ENCODE measurements at places on chromosomes 1 and 21. TPM values are rescaled to one million over a fixed set of nuclear protein-coding genes. Genes with fewer than 3 reads are reported as not detected.

GRCh38 chr1:53125623-53126360 lies 16.6 kb downstream of the SLC1A7 start:
- no peak for DNase-seq

DNA sequence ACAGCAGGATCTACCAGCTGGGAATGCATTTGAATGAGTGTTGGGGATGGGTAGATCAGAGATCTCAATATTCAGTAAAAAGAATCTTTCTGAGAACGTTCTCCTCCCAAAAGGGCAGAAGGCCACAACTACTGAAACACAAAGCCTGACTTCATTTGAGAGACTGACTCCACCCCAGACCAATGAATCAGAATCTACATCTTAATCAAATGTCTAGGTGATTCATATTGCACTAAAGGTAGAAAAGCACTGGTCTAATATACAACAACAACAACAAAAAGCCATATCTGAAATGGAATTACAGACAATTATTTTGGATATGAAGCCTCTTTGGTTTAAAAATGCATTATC lies 123.9 kb downstream of the SMYD3 start:
- no peak for DNase-seq

DNA sequence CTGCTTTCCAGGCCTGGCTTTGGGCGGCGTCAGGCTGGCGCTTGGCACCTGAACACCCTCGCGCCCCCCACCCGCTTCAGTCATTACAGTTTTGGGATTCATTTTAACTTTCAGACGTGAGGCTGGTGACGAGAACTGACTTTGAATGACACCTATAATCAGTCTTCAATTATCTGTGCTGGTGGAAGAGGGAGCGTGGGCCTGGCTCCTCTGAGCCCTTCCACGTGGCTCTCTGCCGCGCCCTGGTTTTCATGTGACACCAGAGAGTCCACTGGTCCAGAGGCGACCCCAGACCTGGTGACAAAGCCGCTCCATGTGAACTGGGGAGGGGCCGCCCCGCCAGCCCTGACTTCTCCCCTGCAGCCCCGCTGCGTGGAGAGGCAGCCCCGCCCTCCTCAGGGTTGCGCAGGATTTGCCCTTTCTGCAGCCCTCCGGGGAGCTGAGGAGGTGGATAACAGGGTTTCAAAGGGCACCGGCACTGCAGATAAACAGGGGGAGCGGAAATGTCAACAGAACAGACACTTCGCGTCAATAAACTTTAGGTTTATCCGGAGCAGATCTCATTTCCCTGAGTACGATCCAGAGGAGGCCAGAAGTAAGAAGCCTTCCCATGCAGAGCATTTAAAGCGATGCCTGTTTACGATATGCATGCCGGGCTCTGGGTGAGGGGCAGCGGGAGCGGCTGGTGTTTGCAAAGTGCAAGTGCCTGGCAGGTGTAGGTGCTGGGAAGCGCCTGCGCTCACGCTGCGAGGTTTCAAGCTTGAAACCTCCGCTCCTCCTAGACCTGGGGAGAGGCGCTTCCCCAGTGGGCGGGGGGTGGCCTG lies 56.4 kb downstream of the AJAP1 start:
- DNase-seq, result no peak

DNA sequence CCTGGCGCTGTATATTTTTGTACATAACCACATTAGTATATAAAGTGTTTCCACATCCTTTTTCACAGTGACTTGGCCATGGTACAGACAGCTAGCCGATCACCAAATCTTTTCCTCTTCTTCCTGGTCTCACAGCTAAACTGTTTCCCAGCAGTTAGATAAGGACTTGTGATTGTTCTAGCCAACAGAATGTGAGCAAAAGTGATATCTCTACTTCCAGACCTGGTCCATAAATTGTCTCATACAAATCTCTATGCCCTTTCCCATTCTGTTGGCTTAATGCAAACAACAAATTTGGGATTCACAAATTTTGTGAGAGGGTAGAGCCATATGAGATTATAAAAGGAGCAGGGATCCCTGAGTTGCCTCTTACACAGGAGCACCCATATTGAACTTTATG lies 19.5 kb downstream of the PAFAH2 start:
- no peak for DNase-seq

DNA sequence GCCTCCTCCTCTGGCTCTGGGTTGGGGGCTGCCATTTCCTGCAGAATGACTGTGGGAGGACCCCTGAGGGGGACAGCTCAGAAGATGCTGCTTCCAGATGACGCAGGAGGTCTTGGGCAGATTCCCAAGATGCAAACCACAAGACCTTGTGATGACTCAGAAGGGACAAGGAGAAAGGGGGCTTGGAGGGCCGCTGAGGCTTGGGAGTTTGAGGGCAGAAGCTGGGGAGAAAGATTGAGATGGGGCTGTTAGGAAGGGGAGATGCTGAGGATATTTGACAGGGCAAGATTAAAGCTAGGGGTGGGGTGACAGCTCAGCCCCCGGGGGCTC lies 7.5 kb downstream of the PTPRU start:
- no peak for DNase-seq

DNA sequence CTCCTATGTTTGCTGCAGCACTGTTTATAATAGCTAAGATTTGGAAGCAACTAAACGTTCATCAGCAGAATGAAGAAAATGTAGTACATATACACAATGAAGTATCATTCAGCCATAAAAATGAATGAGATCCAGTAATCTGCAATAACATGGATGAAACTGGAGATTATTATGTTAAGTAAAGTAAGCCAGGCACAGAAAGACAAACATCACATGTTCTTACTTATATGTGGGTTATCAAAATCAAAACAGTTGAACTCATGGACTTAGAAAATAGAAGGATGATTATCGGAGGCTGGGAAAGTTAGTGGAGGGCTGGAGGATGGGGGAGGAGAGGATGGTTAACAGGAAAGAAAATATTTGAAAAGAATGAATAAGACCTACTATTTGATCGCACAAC lies 1017.6 kb downstream of the KCNT2 start:
- DNase-seq, result no peak

DNA sequence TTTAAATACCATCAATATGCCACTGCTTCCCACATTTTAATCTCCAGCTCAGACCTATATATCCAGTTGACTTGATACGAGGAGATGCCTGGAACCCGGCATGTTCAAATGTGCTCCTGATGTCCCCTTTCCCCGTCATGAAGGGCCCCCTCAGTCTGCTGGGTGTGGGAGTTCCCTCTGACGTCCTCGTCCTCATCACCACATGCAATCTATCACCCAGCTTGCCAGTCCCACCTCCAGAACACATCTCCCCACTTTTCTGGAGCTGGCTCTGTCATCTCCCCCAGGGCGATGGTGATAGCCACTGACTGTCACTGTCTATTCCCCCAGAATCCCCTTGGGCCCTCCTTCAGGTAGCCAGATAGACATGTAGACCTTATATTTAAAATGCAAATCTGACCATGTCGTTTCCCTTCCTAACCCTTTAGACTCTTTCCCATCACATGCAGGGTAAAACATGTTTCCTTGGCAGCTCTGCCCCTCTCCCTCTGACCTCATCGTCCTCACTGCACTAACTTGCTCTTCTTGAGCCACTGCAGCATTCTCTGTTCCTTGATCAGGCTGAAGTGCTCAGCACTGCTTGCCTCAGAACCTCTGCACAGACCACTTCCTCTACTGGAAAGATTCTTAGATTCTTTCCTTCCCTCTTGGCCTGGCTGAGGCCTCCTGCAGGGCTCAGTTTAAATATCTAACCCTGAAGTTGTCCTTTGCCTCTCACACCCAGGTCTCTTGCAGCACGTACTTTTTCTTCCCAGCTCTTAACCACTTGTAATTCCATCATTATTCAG lies 7.4 kb downstream of the AZIN2 start:
- no peak for DNase-seq

DNA sequence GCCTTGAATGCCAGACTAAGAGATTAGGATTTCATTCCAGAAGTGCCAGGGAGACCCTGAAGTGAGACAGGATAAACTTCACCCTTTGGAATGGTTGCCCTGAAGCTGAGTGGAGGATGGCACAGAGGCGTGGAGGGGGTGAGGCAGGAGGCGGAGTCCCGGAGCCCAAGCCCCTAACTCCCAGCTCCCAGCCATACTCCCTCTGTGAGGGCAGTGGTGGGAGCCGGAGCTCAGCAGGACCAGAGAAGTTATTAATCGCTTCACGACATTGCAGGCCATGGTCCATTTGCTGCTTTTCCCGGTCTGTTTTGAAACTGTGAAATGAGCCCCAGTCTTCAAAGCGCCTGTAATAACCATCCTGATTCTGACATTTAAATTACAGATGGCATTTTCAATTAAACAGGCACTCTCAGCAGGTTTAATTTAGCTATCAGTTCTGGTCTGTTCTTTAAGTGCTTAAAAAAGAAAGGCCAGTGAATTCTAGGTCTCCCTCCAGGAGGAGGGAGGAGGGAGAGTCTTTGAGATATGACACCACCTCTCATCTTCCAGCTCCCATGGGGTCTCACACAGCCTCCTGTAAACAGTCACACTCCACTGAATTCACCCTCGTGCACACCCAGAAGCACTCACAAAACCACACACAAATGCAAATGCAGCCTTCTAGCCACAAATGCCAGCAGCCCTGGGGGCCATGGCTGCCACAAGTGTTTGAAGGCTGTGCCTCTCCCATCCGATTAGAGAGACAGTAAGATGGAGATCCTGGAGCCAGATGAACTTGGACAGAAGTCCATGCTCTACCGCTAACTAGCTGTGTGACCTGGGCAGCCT lies 19.6 kb downstream of the FBXO2 start:
- DNase-seq, result no peak

DNA sequence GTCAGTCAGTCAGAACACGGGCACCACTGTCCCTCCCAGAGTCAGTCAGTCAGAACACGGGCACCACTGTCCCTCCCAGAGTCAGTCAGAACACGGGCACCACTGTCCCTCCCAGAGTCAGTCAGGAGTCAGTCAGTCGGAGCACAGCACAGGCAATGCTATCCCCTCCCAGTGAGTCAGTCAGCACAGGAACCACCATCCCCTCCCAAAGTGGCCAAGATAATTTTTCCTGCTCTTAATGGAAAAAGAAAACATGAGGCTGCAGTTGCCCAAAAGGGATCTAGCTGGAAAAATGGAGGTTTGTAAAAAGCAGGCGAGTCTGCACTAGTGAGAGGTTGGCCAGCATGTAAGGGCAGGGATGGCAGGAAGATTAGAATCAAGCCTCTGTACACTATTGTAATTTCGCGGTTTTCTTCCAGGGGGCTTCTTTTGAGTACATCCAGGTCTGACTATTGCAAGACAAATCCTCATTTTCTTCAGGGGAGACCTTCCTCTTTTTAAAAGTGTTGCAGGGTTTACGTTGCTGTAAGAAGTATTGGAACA lies 213.8 kb downstream of the SIPA1L2 start:
- no peak for DNase-seq

DNA sequence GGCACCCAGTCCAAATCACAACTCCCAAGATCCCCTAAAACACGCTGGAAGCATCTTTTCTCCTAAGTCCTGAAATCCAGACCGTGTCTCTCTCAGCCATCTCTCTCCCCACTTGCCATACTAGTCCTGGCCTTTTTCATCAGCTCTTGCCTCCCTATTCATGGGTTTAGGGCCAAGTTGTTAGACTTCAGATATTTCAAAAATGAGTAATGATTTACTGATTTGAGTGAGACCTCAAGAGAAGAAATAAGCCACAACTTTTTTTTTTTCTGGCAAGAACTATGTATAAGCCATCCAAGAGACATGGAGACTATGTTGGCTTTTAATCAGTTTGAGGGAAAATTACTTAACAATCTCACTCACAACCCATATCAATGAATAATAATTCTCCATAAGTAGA lies 62.5 kb downstream of the TBX15 start:
- no peak for DNase-seq

DNA sequence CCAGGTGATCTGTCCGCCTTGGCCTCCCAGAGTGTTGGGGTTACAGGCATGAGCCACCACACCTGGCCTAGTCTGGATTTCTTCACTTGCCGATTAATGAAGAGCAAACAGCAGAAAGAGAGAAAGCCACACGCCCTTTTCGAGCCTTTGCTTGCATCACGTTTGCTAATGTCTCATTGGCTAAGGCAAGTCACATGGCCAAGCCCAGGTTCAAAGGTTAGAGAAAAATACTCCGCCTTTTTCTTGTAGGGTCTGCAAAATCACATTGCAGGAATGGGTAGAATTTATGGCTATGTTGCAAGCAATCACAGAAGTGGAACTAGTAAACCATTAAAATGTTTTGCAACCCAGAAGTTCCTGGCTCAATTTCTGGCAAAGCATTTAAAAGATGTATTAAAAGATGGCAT lies 26.8 kb upstream of the BACH1 start:
- DNase-seq, result no peak

- DNase-seq, result no peak
These were observed 217.8 kb downstream of the DAB1 start for GRCh38 chr1:57206038-57206437.

DNA sequence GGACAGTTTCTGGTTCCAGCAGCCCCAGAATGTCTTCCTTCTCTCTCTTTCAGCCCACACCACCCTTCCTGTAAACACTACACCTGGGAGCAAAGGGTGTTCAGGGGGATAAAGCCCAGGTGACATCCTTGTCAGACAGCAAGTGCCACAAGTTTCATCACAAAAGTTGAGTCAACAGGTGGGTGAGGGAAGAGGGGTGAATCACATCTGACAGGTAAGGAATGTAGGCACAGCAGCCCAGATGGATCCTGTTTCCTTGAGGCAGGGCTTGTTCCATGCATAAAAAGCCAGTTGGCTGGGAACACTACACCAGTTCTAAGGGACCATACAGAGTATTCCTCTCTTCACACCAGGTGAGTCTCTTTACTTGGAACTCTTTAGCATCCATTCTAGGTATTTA lies at the start of gene SPRR1B:
SPRR1B (plus strand) TSS at position 309 of the 400 bp plus-strand sequence. CDS start 1,143 bp downstream, outside the sequence.
- DNase-seq, result no peak

DNA sequence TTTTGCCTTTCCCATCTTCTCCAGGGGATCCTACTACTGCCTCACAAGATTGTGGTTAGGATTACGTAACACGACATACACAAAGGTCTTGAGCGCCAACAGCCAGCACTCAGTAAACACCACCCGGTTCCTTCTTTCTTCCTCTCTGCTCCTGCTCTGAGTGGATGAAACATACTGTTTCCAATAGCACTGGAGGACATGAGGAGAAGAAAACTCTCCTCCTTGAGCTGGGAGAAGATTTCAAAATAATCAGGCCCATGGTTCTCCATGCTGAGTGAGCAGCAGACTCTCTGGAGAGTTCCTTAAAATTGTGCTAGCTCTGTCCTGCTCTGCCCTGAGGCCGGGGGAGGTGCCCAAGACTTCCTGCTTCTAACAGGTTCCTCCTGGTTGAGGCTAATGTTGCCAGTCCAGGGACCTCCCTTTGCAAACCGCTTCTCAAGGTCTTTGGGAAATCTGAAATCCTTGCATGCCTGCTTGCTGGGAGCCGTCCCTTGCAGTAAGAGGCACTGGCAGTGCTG lies 29.4 kb upstream of the MX1 start:
- no peak for DNase-seq

- peak; percentile 96 for DNase-seq
These were observed at the start of gene NBPF1 for GRCh38 chr1:16613185-16614147. TSS of gene NBPF1 (minus strand) at chr1:16613564.

GRCh38 chr21:41980561-41980960 lies 26.7 kb upstream of the C2CD2 start:
- DNase-seq, result no peak

The PPT1 gene
- 52.6 TPM for total RNA-seq

The SFN gene
- total RNA-seq, result 0.86 TPM

The CELA3B gene
- not detected for total RNA-seq

The SPRR1B gene
- not detected for total RNA-seq

The SLC9C2 gene
- total RNA-seq, result not detected

The BGLAP gene
- total RNA-seq, result 7.4 TPM
